Natural killer cell treated with Interleukin-12 subunit alpha and Interleukin-12 subunit beta and Interleukin-15 and Interleukin-18, amount 100 ng/mL, for 72 hours (primary cell): ENCODE measurements at places on chromosomes 5 and 9. TPM values are rescaled to one million over a fixed set of nuclear protein-coding genes. Genes with fewer than 3 reads are reported as not detected.

- H3K36me3 ChIP-seq: peaks cover 12% of the 10 kb centered on the region
- H3K4me1 ChIP-seq: no peaks in the 10 kb centered on the region
- H3K27me3 ChIP-seq: no peaks in the 10 kb centered on the region
Measured at GRCh38 chr5:80246995-80247729, 8.7 kb downstream of the SERINC5 start.

DNA sequence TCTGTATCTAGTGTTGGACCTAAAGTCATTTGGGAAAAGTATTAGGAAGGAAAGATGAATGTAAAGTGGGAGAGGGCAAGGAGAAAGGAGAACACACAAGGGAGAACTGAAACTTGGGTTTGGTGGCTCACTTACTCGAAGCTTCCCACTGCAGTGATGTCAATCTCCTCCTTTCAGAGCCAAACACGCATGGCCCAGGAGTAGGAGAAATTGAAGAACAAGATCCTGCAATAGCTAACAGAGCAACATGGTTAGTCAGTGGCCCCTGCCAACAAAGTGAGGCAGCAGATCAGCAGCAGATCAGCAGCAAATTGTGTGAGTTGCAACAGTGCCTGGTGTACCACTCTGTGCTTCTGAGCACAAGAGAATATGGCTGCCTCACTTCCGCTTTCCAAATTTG lies 366.4 kb downstream of the PSAT1 start:
- DNase-seq: no peak
- no peak overlapping the region for H3K27ac ChIP-seq
- H3K36me3 ChIP-seq: no peaks in the 10 kb centered on the region
- no peak overlapping the region for H3K4me3 ChIP-seq
- H3K27me3 ChIP-seq: no peaks in the 10 kb centered on the region

DNA sequence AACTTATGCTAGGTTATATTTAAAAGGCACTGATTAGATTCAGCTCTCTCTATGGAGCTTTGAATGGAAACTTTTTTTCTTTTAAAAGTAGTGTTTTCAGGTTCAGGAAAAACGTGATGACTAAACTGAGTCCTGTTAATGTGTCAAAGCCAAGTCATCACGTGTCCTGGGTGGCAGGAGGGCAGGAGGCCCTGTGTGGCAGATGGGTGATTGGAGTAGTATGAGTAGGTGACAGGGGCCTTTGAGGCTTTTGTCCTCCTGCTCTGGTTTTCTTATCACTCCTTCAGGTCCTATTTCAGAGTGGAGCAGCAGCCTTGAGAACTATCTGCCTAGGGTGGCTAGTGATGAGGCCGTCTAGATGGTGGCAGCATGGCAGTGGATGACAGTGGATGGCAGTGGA lies 17.7 kb upstream of the CARTPT start:
- H3K27me3 ChIP-seq: no peaks in the 10 kb centered on the region
- H3K4me3 ChIP-seq: no peak overlapping the region
- H3K36me3 ChIP-seq: peaks cover 6% of the 10 kb centered on the region
- no peak for DNase-seq
- no peak overlapping the region for H3K27ac ChIP-seq

DNA sequence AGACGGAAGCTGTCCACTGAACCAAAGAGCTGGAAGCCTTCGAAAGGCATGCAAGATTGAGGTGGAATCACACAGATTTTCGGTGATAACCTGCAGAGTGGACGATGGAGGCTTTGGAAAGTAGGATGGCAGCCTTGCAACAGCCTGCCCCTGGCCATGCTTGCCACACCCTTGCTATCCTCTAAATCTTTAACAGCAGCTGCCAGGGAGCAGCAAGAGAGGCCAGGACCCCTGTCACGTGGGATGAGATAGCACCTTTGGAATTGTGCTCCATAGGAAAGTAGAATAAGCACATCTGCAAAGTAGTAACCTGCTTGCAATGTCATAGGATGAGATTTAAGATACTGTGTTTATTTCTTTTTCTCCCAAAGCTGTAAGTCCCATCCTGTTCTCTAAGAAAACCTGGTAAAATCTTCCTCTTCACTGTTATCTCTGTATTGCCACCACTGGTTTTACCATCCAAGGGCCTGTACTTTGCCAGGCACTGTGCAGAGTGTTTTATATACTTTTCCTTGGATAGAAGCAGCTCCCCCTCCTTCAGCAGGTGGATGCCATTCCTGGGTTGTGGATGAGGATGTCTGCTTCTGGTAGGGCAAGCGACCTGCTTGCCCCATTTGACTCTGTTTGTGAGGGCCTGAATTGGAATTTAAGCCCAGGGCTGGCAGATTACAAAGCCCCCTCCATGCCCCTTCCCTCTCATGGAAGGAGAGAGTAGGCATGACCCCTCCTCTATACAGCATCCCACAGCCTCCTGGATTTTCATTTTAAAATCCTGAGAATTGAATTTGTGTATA lies 10.1 kb downstream of the TRIO start:
- H3K36me3 ChIP-seq: no peaks in the 10 kb centered on the region
- H3K4me3 ChIP-seq: no peak overlapping the region
- H3K27ac ChIP-seq: peak overlapping the region; percentile 55

- H3K4me3 ChIP-seq: peak overlapping the region; percentile 7
- no peaks in the 10 kb centered on the region for H3K27me3 ChIP-seq
- peaks cover 36% of the 10 kb centered on the region for H3K4me1 ChIP-seq
Measured at GRCh38 chr5:73095564-73096238, 24.7 kb upstream of the TMEM171 start.

DNA sequence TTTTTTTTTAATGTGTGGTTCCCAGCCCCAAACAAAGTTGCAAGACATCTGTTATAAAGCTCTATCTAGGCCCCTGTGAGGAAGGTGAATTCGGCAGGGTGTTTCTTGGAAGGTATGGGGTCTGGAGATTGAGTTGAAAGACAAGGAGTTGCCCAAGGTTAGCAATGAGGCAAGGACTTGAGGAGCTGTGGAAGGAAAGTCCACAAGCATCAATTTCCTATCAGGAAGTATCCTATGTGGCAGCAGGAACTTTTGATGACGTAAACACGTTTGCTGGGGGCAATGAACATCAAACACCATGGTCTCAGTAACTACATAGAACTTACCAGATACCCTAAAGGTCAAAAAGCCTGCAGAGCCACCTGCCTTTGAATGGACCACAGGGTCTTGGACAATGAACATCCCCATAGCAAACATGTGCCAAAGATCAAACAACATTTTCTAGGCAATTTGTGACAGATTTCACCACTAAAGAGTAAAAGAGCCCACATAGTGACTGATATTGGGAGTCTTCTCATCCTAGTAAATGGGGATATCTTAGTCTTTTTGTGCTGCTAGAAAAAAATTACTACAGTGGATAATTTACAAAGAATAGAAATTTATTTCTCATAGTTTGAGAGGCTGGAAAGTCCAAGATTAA lies 145.1 kb downstream of the GCNT1 start:
- no peaks in the 10 kb centered on the region for H3K27me3 ChIP-seq

The LRRC14B gene
- not detected for total RNA-seq

The RLN2 gene
- 0.40 TPM for total RNA-seq
